NT2/D1 (cell line): ENCODE measurements at places on chromosomes 7 and 10.

- no peak for DNase-seq
Observed at GRCh38 chr7:33563651-33564050, 341.7 kb upstream of the BMPER start.

GRCh38 chr7:28182071-28182471 is 1.5 kb upstream of the JAZF1 start:
- no peak for DNase-seq

DNA sequence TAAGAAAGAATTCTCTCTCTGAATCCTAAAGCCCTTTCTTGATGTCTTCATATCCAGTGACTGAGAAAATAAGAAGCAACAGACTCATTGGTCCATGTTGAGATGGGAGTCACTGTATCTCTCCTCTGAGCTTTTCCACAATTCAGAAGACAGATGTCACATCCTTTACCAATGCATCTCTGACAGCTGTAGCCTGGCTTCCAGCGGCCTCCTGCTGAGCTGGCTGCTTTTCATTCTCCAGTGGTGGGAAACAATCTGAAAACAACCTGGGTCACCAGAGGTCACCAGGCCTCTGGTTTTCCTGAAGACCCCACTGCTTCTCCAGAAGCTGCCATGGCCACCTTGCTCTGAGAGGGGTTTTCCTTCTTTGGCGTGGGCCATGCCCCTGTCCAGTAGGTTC is 18.3 kb upstream of the RPA3 start:
- peak; percentile 50 for DNase-seq

GRCh38 chr10:103145046-103145445 is 48.0 kb downstream of the NT5C2 start:
- DNase-seq, result no peak

GRCh38 chr7:101960985-101961708 is 143.7 kb downstream of the CUX1 start:
- DNase-seq, result no peak

GRCh38 chr7:499853-500485 is 19.7 kb downstream of the PDGFA start:
- DNase-seq, result no peak

GRCh38 chr7:90210981-90211380 is 559 bp upstream of the STEAP2 start:
- DNase-seq, result peak; percentile 3

DNA sequence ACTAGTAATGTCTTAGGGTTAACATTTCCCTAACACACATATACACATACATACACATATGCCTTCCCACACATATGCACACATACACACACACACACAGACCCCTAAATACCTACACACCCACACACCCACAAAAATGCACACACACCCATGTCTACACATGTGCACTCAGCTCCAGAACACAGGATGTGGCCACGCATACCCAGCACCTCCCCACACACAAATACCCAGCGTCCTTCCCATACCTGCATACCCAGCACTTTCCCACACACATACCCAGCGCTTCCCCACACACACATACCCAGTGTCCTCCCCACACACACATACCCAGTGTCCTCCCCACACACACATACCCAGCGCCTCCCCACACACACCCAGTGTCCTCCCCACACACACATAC is 534.9 kb downstream of the DNAJB6 start:
- no peak for DNase-seq

DNA sequence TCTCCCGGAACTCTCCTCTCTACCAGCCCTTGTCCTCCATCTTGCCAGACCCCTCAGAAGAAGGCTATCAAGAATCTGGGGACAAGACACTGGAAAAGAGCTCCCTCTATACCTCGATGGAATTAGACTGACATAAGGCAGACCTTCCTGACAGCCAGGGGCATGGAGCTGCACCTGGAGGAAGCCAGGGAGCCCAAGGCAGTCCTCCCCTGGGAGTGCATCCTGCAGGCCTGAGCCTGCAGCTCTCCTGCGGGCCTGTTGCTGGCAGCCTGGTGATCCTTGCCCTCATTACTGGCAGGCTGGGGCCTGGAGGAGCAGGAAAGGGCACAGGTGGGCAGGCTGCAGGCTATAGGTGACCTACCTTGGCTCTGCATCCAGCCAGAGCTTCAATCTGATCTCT is 323.4 kb downstream of the GRID1 start:
- no peak for DNase-seq

- DNase-seq, result no peak
Observed at GRCh38 chr10:98377536-98377935, 37.4 kb downstream of the PYROXD2 start.

DNA sequence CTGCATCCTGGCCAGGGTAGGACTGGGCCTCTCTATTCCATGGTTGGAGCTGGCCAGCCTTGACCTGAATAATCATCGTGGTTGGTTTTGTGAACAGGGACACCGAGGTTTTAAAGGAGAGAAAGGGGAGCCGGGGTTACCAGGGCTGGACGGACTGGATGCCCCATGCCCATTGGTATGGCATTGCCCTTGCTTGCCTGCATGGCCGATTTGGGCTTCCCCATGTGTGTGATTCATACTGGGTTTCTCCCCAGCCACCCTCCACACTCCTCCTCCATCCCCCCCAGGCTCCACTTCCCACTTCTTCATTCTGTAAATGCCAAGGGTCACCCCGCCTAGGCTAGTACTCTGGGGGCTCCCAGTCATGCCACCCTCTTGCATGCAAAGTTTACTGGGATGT is 98.8 kb upstream of the MACROH2A2 start:
- no peak for DNase-seq

DNA sequence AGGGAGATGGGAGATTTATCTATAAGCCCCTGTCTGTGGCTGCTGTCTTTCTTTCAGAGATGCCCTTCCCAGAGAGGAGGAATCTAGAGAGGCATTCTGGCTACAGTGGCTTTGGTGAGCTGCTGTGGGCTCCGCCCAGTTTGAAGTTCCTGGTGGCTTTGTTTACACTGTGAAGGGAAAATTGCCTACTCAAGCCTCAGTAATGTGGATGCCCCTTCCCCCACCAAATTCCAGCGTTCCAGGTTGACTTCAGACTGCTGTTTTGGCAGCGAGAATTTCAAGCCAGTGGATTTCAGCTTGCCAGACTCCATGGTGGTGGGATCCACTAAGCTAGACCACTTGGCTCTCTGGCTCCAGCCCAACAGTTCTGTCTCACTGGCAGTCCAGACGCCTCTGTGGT is 951.6 kb downstream of the CCSER2 start:
- DNase-seq, result peak; percentile 69

DNA sequence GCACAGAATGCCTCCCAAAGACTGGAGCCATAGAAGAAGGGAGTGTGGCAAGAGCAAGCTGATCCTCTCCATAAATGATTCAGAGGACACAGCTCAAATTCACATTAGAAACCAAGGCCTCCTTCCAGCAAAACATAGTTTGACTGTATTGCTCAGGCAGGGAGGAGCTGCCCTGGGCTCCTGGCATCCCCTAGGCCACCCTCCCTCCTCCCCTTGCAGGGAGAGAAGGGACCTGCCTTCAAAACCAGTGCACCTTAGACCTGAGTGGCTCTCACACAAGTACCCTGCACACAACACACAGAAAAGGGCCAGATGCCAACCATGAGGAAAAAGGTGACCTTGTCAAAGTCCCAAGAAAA is 64.7 kb downstream of the CREB3L2 start:
- no peak for DNase-seq

- DNase-seq, result no peak
Observed at GRCh38 chr7:78170815-78171214, 372.2 kb downstream of the PHTF2 start.

GRCh38 chr7:69516238-69516820 is 81.9 kb upstream of the AUTS2 start:
- no peak for DNase-seq

GRCh38 chr7:139362981-139363380 is 3.3 kb downstream of the LUC7L2 start:
- no peak for DNase-seq

DNA sequence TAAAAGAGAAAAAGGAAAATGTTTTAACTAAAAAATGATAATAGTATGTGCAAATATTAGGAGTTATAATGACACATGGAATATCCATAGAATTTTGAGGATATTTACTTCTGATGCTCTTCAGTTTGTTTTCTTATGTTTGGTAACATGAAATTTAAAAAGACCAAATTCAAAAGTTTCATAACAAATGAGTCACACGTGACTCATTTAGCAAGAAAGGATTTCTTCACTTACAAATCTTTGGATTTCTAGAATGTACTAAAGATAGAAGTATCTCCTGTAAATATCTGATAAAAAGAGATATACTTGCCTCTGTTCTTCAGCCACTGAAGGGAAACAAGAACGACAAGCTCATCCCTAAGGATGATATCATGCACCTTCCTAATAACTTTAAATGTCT is 774.5 kb upstream of the LRRTM3 start:
- no peak for DNase-seq

DNA sequence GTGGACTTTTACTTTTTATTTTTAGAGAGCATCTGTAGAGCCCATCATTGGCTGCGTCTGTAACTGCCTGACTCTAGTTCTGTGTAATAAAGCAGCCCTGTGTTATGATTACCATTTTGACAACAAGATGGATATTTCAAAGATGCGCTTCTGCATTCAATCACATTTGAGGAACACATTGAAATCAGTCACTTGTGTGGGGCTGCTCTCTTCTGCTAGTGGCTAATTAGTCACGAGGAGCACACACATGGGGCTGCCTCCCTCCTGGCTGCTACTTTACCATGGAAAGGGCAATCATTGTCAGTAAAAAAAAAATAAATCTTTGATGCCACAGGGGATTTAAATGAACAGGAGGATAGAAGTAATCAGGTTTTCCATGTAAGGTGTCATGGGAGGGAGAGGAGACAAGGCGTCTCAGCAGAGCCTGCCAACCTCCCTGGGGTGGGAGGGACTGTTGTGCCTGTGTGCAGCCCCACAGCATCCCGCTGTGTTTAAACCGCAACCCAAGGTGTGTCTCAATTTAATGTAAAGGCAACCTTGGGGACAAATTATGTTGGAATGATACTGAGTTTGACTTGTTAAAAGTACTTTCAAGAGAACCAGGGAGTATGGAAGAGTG is 205.2 kb upstream of the COBL start:
- no peak for DNase-seq

GRCh38 chr10:16490511-16490910 is 31.2 kb downstream of the C1QL3 start:
- DNase-seq, result no peak

DNA sequence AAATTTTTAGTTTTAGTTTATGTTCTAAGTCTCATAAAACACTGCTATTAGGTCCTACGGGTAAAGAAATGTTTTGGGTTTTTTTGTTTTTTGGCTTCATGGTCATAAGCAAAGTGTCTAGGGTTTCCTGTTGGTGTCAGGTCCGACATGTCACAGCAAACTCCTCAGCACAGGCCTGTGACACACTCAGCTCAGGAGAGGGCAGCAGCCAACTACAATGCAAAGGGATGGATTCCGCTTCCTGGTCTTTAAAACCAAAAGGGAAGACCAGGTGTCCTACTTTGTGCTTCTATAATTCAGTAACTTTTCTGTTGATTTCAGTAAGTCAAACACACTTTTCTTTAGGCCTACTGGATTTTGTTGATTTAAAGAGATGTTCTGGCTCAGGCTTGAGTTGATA is 83.8 kb upstream of the MACROH2A2 start:
- no peak for DNase-seq

DNA sequence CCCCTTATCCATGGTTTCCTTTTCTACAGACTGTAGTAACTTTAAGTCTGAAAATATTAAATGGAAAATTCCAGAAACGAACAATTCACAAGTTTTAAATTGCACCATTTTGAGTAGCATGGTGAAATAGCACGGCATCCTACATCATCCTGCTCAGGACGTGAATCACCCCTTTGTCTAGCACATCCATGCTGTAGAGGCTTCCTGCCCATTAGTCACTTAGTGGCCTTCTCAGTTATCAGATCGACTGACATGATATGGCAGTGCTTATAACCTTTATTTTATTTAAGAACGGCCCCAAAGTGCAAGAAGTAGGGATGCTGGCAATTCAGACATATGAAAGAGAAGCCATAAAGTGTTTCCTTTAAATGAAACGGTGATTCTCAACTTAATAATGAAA is 82.7 kb downstream of the CPXM2 start:
- DNase-seq, result no peak

DNA sequence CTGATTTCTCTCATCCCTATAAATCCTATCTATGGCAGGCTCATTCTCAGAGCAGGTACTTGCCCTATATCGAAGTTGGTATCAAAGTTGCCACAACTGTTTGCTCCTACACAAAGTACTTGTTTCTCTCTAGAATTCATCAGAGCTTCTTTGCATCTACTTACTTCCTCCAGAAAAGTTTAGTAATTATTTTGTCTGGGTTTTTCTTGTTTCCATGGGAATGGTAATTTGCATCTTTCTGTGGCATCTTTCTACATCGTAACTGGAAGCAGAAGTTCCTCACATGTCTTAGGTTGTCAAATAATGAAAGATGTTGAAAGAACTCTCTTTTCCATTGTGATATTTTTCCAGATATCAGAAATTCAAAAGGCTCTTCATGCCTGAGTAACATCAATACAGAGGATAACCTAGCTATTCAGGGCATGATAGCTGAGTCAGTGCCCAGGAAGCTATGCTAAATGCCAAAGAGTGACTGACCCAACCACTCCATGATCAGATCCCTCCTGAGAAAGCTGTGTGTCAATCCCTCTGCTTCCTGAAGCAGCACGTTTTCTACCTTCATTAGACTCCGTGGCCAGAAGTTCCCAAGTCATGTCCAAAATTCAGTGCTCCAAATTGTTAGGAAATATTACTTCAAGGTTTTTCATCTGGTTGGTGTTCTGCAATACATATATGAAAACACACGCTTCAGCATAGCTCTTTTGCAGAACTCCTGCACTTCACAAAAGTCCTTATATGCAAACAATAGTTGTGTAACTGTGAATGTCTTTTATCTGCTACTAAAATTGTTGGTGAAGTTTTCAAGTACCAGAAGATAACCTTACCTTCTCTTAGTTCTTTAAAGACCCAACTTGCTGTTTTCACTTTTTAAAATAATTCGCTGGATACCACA is 216.5 kb downstream of the VTI1A start:
- DNase-seq, result no peak

DNA sequence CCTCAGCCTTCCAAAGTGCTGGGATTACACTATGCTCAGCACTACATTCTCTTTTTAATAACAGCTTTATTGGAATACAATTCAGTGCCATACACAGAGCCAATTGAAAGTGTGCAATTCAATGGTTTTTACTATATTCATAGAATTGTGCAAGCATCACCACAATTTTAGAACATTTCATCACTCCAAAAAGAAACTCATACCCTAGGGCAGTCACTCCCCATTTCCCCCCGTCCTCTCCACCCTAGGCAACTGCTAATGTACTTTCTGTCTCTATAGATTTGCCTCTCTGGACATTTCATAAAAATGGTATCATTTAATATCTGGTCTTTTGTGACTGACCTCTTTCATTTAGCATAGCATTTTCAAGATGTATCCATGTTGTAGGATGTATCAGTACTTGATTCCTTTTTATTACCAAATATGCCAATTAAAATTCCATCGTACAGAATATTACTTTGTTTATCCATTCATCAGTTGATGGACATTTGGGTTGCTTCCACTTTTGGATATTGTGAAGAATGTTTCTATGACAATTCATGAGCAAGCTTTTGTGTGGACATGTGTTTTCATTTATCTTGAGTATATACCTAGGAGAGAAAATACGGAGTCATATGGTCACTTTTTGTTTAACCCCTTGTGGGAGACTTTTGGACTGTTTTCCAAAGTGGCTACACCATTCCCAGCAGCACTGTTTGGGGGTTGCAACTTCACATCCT is 6.3 kb upstream of the XPNPEP1 start:
- DNase-seq, result no peak
